PC-3 (cell line): ENCODE measurements at places on chromosomes 13 and 19. TPM values are rescaled to one million over a fixed set of nuclear protein-coding genes. Genes with fewer than 3 reads are reported as not detected.

GRCh38 chr13:111944171-111944583 lies 122.8 kb upstream of the SOX1 start:
- DNase-seq: no peak

DNA sequence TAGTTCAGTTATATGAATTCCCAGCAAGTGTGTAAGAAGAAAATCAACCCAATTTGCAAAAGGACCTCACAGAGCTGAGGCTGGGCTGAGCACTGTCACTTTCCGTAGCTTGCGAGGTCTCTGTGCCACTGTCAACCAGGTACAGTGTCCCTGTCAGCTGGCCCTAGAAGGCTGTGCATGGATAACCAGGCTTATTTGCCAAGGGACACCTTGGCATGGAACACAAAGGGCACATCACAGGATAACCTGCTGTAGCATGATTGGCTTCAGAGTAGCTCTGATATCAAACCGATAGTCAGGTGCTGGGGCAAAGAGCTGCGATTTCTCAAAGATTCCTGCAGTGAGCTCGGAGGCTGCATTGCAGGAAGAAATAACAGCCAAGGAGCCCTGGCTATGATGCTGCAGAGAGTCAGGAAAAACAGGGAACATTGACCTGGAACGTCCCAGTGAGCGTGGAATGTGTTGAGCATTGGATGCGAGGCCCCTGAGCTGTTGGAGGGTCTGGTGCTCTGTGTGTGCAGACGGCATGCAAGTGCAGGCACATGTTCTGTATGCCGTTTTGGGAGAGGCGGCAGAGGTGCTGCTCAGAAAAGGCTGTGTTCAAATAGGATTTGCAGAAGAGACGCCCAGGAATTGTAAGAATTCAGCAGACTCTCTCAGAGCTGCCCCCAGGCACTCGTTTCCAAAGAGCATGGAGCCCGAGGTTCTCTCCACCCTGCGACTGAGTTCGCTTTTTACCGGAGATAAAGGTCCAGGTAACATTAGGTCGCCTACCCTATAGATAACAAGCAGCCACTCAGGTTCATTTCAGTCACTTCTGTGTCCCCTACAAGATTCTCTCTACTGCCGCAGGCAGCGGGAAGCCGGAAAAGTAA lies 213.5 kb upstream of the IRS2 start:
- no peak for DNase-seq

DNA sequence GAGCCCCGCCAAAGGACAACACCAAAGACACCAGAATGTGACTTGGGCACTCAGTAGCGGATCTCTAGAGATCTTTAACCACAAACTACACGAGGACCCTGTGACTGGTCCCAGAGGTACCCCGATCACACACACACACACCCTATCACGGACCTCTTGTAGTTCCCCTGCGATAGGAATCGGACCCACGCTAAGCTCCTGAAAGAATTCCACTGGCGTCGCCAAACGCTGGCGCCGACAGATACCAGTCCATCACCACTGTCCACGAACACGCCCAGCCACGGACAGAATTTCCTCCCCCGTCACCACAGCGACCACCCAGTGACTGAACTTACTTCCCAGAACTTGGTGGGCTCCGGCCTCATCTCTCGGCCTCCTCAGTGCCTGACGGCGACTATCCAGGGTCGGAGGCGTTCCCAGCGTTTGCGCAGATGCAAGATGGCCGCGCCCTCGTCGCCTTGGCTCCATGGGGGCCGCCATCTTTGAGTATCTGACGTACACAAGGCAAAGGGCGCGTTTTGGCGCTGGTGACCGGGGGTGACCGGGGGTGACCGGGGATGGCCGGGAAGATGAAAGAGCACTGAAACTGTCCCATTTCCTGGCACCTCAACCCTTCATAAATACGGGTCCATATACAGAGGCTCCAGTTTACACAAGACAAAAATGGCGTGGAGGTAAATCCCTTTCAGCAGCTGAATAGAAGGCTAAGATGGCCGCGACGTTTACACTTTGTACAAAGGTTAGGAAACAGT lies at the start of gene ZNF615:
Gene ZNF615, minus strand, starts transcription at position 406 of the 752 bp plus-strand sequence. CDS start 4,500 bp downstream, outside the sequence.
- peak; percentile 85 for DNase-seq

DNA sequence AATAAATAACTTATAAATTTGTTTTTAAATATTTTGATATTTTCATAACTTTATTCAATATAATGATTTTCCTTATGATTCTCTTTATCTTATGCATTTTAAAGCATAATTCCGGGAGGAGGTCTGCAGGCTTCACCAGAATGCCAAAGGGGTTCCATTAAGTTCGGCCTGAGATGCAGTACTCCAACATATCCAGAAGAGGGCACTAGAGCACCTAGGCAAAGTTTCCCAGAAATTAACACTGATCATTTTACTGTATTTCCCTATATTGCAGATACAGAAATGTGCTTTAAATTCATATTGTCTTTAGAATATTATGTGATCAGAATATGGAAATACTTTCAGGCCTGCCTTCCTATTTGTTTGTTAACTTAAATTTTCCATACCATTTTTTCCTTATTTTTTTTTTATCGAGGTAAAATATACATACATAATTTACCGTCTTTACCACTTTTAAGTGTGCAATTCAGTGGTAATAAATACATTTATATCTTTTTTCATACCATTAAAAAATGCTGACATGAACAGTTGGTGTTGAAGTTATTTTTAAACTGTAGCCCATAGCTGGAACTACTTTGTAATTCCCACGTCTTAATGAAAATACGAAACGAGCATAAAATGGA lies 58.9 kb upstream of the TM9SF2 start:
- DNase-seq: peak; percentile 64

- no peak for DNase-seq
Observed at GRCh38 chr13:32883474-32883873, 132.7 kb upstream of the KL start.

Gene ZNF808
- 9.4 and 14.3 TPM in 2 replicates for total RNA-seq

Gene CEACAM16
- not detected in 2 replicates for total RNA-seq

Gene ZBTB32
- not detected in 2 replicates for total RNA-seq

Gene ZNF329
- total RNA-seq: 8.2 and 10.5 TPM in 2 replicates

Gene KLK4
- not detected in 2 replicates for total RNA-seq
